Activated T-cell treated with anti-CD3 and anti-CD28 coated beads, Interleukin-2, amount 50 U/mL, for 24 hours (primary cell): ENCODE measurements at places on chromosomes 3 and 15.

GRCh38 chr3:109731639-109732473, 394.5 kb upstream of the DPPA4 start:
- no peak for DNase-seq

- DNase-seq, result no peak
Measured at GRCh38 chr3:61807865-61808276, 246.5 kb downstream of the PTPRG start.

DNA sequence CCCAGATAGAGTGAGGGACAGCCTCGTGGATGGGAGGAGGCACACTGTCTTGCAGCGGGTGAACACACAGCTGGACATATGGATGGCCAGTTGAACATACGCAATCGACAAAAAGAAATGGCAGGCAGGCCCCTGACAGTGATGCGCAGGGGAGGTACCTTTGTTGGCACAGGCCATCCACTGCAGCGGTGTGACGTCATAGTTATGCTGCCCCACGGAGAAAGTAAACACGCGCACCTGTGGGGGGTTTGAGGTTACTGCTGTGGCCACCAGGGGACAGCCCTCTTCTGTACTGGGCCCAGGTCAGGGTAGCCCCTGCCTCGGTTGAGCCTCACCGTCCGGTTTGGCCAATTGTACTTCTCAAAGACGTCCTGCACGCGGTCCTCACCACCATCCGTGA, 19.4 kb upstream of the TMEM115 start:
- DNase-seq, result no peak

GRCh38 chr3:16433701-16434151, 79.8 kb downstream of the RFTN1 start:
- no peak for DNase-seq

DNA sequence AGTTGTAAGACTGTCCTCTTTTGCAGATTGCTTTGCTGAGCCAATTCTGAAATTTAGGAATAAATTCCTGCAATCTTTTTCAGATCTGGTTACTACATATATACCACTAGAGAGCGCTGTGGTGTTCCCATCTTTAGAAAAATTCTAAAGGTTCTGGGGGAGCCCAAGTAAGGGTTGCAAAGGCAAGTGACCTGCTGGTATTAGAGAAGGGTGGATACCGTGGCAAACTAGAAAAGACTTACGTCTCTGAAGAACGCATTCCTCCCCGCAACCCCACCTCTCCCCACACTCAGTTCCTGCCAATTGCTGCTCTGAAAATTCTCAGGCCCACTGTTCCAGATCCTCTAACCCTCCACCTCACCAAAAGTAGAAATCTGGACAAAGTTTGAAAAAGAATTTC, 48.5 kb downstream of the EFHB start:
- no peak for DNase-seq

- no peak for DNase-seq
Measured at GRCh38 chr3:57059411-57059810, 1.1 kb upstream of the SPATA12 start.

- DNase-seq, result no peak
Measured at GRCh38 chr3:62404321-62404720, 31.0 kb upstream of the FEZF2 start.

- DNase-seq, result peak; percentile 41
Measured at GRCh38 chr3:133572158-133573053, 1.1 kb upstream of the CDV3 start.
